ENCODE measurements at places on chromosomes 2 and 18.

GRCh38 chr2:10136101-10136934 lies 13.8 kb downstream of the RRM2 start:
- DNase-seq: no peak

DNA sequence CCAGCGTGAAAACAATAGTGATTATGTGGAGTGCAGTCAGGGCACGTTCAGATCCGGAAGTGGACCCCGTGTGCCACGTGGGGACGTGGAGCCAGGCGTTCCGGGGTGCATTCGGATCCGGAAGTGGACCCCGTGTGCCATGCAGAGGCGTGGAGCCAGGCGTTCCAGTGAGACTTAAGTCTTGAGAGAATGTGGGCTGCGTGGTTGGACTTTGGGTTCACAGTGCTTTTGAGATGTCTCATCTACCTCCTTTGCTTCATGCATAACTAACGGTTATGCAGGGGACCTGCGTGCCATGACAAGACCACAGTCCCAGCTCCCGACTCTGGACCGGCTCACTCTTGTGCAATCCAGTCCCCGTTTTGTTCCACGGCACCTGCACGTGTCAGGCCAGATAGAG lies 28.8 kb downstream of the CTDP1 start:
- no peak for DNase-seq

DNA sequence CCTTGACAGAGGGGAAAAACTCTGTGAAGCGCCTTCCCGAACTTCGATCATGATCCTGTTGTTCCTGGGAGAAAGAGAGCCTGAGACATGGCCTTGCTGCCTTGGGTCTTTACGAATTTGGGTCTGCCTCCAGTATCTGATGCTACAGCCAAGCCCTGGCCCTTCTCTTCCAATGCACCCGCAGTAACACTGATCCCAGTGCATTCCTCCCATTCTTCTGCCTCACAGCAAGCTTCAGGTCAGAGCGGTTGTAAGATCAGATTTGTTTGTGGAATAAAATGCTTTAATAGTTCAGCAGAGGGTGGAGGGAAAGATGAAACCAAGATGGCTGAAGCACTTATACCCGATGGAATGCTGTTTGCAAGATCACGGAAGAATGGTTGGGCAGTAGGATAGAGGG lies 196.7 kb upstream of the SIX2 start:
- DNase-seq: no peak

GRCh38 chr2:126676221-126677175 lies 20.5 kb downstream of the GYPC start:
- DNase-seq: no peak

GRCh38 chr2:38129987-38130386 lies 54.0 kb upstream of the CYP1B1 start:
- DNase-seq: no peak

- DNase-seq: no peak
Observed at GRCh38 chr2:109370399-109371035, 241.5 kb downstream of the SH3RF3 start.

DNA sequence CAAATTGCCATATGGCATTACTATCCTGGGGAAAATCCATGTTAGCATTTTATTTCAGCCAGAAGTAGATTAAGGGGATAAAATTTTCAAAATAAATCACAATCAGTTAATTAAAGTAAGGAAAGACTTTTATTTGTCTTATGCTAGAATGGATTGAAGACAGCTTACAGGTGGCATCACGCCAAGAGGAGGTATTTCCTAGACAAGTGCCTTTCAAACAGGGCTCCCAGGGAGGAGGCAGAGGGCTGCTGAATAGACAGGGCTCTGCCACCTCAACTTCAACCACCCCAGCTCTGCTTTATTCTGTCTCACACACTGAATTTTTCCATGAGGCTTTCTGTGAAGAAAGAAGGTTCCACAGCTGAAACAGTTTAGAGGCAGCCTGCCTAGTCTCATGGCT lies 12.2 kb downstream of the CCDC68 start:
- no peak for DNase-seq

DNA sequence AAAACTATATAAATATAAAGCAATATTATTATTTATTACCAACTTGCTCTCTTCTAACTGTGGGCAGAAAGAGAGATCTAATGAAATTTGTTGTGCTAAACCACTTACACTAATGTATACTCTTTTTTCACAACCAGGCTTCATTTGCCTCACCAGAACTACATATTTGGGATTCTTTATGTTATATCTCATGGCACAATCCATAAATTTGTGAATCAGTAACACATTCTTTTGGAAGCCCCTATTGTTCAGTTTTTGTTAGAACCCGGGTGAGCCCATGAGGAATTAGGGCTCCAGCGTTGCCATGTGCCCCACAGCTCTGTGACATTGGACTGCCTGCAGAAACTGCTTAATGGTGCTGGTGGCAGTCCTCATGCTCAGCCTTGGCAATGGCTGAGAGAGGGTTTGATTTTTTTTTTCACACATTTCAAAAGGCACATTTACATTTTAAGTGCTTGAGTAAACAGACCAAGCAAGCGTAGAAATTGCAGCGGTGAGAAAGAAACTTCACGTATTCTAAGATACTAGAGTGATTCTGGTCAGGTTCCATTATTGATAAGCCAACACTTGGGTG lies 15.3 kb downstream of the VIT start:
- no peak for DNase-seq

DNA sequence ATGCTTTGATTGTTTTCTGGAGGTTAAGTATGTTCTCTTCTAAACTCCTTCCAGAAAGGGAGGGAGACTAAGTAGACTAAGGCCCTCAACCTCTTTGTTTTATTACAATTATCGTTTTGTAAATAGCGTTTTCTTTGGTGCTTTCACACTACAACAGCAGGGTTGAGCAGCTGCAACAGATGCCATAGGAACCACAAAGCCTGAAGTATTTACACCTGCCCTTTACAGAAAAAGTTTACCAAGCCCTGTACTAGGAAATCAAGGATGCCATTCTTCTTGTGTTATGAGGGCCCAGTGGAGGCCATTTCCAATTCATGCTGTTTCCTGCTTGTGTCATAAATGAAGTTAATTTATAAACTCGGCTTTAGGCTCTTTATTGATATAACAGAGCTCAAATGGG lies 914.8 kb downstream of the DCDC2C start:
- no peak for DNase-seq

GRCh38 chr2:140975237-140975636 lies 1155.6 kb downstream of the LRP1B start:
- no peak for DNase-seq

DNA sequence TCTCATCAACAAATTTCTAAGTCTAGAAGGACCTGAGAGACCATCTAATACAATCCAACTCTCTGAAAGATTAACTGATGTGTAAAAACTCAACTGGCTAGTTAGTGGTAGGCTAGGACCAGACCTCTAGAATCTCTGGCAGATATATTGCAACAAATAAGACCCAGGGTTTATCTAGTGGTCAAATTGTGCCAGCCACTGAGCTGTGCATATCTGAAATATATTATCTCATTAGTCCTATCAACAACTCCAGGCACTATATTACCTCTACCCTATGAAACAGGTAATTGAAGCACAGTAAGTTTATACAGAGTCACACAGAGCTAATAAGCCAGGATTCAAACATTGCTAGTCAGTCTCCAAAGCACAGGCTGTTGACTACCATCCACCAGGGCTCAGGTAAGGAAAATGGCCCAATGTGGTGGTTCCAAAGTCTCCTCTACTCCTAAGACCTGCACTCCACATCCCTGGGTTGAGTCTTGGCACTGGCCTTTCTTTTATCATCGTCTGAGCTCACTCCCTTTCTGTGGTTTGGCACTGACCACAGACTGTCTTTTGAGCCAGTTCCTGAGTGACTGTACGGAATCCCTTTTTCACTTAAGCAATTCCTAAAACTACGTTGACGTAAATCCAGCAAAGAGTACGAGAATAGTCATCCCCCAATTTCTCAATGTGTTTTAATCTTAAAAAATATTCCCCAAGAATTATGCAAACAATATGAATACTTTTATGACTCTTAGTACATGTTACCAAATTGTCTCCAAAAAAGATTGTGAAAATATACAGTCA lies 11.9 kb upstream of the PID1 start:
- DNase-seq: no peak

DNA sequence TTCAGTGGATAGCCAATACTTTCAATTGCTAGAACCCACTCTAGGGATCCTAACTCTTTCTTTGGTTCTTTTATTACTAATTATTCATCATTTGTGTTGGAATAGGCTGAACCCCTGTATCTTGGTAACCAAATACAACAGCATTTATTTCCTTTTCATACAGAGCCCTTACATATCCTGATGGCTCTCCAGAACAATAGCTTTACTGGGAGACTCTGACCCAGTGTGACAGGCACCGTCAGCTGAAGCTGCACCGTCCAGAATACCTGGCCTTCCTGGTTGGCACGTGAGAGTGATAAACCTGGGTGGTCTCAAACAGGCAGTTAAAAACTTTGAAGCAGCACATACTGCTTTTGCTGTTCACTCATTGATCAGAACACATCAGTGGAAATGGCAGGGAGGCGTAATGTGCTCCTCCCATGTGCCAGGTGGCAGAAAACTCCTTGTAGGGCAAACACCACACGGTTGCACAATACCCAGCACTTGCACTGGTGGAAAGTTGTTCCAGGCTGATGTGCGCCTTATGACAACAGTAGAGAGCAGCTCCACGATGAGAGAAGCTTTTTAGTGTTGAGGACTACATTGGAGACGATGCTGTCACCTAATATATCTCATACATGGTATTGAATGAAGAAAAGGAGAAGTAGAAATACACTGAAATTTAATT lies 456.2 kb downstream of the PARD3B start:
- no peak for DNase-seq

DNA sequence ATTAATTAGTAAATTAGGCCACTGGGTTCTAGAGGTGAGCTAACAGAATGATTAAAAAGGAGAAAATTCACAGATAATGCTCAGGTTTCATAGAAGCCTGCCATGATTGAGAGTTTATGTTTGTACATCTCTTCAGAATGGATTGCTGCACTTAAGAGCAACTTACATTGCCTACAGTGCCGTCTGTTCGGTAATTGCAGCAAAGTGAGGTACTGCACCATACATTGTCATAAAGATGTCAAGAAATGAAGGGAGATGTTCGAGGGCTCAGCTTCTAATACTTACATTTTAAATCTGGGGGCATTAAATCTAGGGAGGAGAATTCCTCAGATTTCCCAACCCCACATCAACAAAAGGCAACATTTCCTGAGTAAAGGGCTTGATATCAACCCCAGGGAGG lies 976.2 kb upstream of the FANCL start:
- no peak for DNase-seq

GRCh38 chr2:228377533-228377932 lies 196.0 kb upstream of the SPHKAP start:
- no peak for DNase-seq
